Hematopoietic multipotent progenitor cell (in vitro differentiated cells): ENCODE measurements at places on chromosomes 2 and 18.

GRCh38 chr2:110107092-110108079 is 8.2 kb downstream of the MALL start:
- no peak for DNase-seq

DNA sequence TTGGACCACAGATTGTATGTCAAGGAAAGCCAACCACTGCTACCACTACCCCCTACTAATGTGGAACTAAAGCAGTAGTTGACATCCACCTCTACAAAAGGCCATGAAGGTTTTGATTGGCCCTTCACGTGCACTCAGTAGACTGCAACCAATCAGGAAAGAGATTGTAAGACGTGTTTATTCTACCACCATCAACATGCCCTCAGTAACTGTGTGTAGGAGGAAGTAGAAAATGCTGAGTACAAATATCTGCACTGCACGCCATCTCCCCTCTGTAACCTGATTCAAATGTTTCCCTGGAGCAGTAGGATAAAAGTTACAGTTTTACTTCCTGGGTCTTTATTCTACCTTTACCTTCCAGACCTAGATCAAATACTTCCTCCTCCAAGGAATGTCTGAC is 2.9 kb upstream of the CASP10 start:
- no peak for DNase-seq

- no peak for DNase-seq
These were observed 347.3 kb upstream of the HNRNPA3 start for GRCh38 chr2:176865336-176865735.

DNA sequence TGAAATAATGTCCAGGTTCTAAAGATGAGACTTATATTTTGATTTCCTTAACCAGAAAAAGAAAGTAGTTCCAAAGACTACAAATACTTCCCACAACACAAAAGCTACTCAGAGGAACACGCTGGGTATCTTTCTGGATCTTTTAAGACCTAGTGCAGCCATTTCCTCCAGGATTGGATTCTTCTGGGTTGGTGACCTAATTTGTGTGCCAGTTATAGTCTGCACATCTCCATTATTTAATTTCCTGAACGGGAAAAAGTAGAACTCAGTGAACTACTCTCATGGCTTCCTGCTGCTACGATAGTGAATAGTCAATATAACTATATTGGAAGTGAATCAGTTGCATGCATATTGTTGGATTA is 1.5 kb downstream of the TMEM87B start:
- no peak for DNase-seq

DNA sequence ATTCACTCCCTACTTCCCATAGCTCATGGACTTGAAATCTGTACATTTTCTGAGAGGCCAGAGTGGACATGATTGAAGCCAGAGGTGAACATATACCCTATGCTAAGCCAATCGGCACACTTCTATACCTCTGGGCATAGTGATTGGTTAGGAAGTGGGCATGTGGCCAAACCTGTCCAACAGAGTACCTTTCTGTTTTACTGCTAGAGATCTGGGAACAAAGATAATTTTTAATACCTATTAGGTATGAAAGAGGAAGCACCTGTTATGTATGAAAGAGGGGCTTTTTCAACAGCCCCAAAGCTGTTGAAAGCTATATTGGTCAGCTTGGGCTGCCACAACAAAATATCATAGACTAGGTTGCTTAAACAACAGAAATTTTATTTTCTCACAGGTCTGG is 27.7 kb downstream of the METTL8 start:
- DNase-seq: peak; percentile 82

- no peak for DNase-seq
These were observed 340.6 kb downstream of the HRH4 start for GRCh38 chr18:24801001-24801400.

DNA sequence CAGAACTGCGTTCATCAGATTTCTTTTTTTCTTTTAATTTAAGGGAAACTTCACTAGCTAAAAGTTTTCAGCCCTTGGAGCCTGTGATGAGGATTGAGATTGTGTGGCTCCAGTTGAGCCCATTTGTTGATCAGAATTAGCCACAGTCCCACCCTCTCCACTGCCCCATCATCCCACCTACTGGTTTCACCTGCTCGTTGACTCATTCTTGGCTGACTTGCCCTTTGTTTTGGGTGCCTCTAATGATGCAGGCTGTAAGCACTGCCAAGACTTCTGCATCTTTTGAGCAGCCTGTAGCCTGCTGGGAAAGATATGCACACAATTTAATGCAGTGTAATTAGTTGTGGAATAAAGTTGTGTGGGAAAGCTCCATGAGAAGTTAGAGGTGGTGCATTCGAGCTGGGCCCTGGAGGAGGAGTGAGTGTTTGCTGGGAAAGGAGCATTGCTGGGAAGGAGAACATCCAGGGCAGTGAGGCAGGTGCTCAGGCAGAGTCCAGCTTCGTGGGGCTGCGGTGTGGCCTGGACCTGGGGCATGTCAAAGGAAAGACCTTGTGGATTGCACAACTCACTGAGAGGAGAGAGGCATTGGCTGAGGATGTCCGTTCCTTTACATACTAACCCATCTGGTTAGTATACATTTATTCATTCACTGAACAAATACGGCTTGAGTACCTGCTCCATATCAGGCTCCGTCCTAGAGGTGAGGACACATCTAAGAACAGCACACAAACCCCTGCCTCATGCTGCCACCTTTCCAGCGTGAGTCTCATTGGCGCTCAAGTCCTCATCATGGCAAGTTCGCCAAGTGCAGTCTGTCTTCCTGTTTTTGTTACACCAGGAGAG is 18.2 kb downstream of the ASPRV1 start:
- no peak for DNase-seq

- DNase-seq: no peak
These were observed 280.9 kb downstream of the NEDD4L start for GRCh38 chr18:58324824-58325480.

GRCh38 chr2:235897992-235898391 is 270.2 kb downstream of the GBX2 start:
- DNase-seq: no peak

- no peak for DNase-seq
These were observed 79.8 kb downstream of the DOK6 start for GRCh38 chr18:69480460-69480859.

DNA sequence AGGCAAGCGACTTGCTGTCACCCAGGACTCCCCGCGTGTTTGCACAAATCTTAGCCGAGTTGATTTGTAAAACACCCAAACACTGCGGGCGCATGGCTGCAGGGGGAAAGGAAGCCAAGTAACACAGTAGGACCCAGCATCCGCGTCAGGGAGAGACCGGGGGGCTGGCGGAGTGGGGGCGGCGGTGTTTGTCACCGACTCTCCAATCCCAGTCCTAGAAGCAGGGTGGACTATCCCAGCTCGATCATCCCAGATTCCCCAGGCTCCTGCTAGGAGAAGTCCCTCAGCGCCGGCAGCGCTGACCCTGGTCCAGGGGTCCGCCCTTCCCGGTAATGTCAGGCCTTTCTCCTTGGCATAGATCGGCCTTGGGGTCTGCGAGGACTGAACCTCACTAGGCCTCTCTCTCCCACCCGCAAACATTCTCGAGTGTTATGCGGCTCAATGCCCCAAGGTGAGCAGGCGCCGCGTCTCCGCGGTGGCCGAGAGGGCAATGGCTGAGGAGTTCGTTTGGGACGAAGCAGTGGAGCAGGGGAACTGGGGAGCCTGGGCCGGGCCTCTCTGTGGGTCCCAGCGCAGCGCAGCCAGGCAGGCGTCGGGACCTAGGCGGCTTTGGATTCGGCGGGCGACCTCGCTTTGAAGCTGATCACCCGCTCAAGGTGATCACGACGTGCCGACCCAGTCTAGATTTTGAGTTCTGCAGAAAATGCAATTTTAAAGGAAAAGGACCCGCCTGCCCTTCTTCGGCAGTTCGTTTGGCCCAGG is 1.5 kb upstream of the GDF7 start:
- no peak for DNase-seq

DNA sequence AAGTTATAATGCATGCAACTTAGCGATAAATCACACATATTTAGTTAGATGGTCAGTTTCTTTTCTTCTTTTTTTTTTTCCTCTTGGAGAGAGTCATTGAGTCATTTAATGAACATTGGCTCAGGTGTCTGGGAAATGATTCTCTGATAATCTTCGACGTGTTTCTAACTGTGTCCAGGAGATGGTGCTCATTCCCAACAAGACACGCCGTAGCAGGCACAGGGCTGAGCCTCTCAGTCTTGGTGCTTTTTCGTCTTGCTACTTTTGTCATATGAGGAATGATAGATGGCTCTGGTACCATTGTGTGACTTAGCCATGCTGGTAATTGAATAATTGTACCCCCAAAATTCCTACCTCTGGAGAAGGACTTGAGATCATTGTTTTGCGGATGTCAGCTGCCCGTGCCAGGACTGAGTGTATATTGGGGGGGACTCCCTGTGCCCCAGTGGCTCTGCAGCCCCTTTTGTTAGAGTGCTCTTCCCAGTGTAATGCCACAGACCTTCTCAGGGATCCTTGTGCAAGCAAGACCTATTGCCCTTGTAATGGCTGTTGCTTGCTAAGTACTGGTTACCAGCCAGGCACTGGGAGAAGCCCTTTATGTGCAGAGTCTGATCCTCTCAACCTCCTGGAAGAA is 107.6 kb upstream of the CYRIA start:
- no peak for DNase-seq

- DNase-seq: peak; percentile 31
These were observed 233.4 kb upstream of the CNTNAP5 start for GRCh38 chr2:123791684-123792083.

GRCh38 chr2:47094511-47095142 is 60.5 kb downstream of the STPG4 start:
- no peak for DNase-seq

DNA sequence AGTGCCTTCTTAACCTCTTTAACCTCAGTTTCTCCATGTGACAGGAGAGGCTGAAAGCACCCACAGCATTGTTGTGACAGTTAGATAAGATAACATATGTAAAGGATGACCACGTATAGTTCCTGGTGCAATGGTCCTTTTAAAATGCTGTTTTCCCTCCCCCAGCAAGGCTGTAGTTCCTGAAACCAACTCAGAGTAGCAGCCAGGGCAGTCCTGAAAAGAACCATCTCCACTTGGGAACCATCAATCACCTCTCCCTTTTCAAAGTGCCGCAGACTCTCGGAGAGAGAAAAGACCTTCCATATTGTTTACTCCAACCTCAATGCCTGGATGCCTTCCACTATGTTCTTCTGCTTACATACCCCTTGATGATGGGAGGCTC is 158.8 kb downstream of the DDX1 start:
- no peak for DNase-seq

DNA sequence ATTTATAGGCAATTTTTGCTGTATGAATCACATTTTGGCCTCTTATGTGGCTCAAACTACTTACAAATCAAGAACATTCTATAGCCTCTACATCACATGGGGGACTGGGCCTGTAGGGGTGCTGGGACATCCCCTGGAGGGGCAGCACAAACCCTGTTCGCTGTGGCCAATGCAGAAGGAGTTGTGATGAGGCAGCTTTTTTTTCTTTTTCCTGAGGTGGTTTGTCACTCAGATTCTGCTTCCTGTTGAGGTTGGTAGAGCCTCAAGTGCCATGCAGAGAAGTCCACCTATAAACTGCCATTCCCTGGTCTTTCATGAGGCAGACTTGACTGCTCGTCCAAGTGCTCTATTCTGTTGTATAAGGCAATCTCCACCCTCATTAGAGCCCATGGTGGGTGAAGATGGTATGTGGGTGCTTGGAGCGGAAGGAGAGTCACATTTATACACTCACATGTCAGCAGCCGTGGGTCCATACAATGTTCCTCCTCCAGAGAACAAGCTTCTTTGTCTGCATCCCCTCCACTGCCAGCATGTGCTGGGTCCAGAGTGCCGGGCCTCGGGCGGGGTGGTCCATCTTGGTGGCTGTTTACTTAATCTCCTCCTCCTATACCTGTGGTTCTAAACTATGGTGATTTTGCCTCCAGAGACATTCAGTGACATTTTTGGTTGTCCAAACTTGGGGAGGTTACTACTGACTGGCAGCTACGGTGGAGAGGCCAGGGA is 120.3 kb downstream of the ACOXL start:
- DNase-seq: peak; percentile 58

GRCh38 chr18:24913507-24914170 is 438.3 kb downstream of the ZNF521 start:
- no peak for DNase-seq

- no peak for DNase-seq
These were observed 149.8 kb downstream of the SUCLG1 start for GRCh38 chr2:84309281-84309680.

- no peak for DNase-seq
These were observed 18.8 kb upstream of the CD207 start for GRCh38 chr2:70854411-70854810.

DNA sequence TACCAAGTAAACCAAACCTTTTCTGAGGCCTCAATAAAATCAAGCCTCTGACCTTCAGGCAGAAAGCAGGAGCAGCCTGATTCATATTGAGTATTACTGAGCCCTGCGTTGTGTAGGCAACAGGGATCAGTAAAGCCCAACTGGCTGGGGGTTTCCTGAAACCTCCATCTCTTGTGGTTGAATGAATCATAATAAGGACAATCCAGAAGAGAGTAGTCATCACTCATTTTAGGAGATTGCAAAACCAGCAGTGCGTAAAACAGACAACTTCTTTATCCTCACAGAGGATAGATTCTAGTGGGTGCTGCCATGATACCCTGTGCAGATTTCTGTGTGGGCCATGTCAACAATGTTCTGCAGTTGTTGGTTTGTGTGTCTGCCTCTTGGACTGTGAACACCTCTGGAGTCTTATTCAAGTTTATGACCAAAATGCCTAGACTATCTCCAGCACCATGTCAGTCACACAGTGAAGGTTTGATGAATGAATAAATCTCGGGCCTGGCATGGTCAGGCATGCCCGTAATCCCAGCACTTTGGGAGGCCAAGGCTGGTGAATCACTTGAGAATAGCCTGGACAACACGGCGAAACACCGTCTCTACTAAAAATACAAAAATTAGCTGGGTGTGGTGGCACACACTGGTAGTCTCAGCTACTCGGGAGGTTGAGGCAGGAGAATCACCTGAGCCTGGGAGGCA is 51.8 kb upstream of the RAB27B start:
- peak; percentile 68 for DNase-seq

DNA sequence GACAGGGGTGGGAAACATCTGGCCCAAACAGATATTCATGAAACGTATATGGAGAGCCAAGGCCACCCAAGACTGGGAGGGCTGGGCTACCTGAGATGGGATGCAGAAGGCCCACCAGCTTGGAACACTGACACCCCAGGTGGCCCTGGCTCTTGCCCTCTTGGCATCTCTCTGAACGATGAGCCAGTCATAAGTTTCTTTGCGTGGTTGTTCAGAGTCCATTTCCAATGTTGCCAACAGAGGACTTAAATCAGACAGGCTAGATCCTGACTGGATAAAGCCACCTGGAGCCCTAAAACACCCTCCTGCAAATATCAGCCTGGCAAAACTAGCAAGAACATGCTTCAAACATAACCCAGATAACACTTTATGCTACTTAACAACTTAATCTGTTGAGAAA is 42.6 kb downstream of the LPIN2 start:
- DNase-seq: no peak
